Activated T-helper 17 cell treated with anti-CD3 and anti-CD28 coated beads, Interleukin-2, amount 50 U/mL, for 72 hours (primary cell): ENCODE measurements at places on chromosomes 2 and 18. TPM values are rescaled to one million over a fixed set of nuclear protein-coding genes. Genes with fewer than 3 reads are reported as not detected.

Gene EIF2B4
- 34.7 TPM for total RNA-seq

Gene RAD51AP2
- total RNA-seq: not detected

Gene SMARCAL1
- total RNA-seq: 27.3 TPM

Gene NETO1
- not detected for total RNA-seq

Gene OST4
- total RNA-seq: 313 TPM

Gene POTEC
- 0.04 TPM for total RNA-seq

Gene DOK6
- not detected for total RNA-seq

Gene RFTN2
- total RNA-seq: 0.29 TPM

Gene PRKAG3
- total RNA-seq: not detected

Gene CLEC4F
- total RNA-seq: 0.35 TPM

Gene PTPRN
- 0.67 TPM for total RNA-seq

Gene ZNF519
- total RNA-seq: 18.4 TPM

Gene GALNT1
- total RNA-seq: 27.9 TPM

Gene MC5R
- not detected for total RNA-seq

Gene UGT1A5
- total RNA-seq: not detected

Gene SANBR
- total RNA-seq: 6.1 TPM

Gene ACKR3
- 1.7 TPM for total RNA-seq

Gene HOXD13
- total RNA-seq: not detected

Gene ELOA2
- total RNA-seq: not detected

Gene PTMA
- total RNA-seq: 1,845 TPM

Gene D2HGDH
- 32.7 TPM for total RNA-seq

Gene DLX2
- total RNA-seq: not detected

Gene OTOS
- not detected for total RNA-seq

Gene EFHD1
- total RNA-seq: 1.1 TPM

Gene CTNNA2
- total RNA-seq: not detected

Gene ZNF516
- total RNA-seq: 22.8 TPM

Gene TMEM169
- 1.4 TPM for total RNA-seq

Gene RIT2
- not detected for total RNA-seq

Gene ASB3
- 28.8 TPM for total RNA-seq

Gene NCKAP5
- total RNA-seq: not detected

Gene HOXD9
- total RNA-seq: not detected

Gene GALR1
- total RNA-seq: not detected

Gene DTNB
- total RNA-seq: 11.8 TPM

Gene SH3BP4
- not detected for total RNA-seq

Gene ZSWIM2
- total RNA-seq: not detected

Gene SEPTIN10
- total RNA-seq: 7.5 TPM

Gene HOXD12
- not detected for total RNA-seq

Gene RPRD1A
- 28.9 TPM for total RNA-seq

Gene FEV
- not detected for total RNA-seq

Gene CXCR4
- 360 TPM for total RNA-seq

Gene DQX1
- total RNA-seq: 0.74 TPM

Gene CACNB4
- total RNA-seq: 0.32 TPM

Gene HOXD3
- total RNA-seq: not detected

Gene SCN9A
- total RNA-seq: not detected

Gene AQP4
- not detected for total RNA-seq

Gene CFAP65
- not detected for total RNA-seq

Gene RMC1
- 55.0 TPM for total RNA-seq

Gene ALKAL2
- total RNA-seq: not detected

Gene APLF
- 1.4 TPM for total RNA-seq

Gene PSMA8
- not detected for total RNA-seq

Gene SLC30A3
- total RNA-seq: 0.50 TPM

Gene MARCHF4
- not detected for total RNA-seq

Gene EIF2AK3
- 22.0 TPM for total RNA-seq

Gene PLGLB2
- total RNA-seq: 1.6 TPM

Gene RAB17
- 2.5 TPM for total RNA-seq

Gene DAPL1
- not detected for total RNA-seq

Gene HAAO
- total RNA-seq: 0.99 TPM
